ENCODE measurements at places on chromosomes 12 and 14. TPM values are rescaled to one million over a fixed set of nuclear protein-coding genes. Genes with fewer than 3 reads are reported as not detected.

DNA sequence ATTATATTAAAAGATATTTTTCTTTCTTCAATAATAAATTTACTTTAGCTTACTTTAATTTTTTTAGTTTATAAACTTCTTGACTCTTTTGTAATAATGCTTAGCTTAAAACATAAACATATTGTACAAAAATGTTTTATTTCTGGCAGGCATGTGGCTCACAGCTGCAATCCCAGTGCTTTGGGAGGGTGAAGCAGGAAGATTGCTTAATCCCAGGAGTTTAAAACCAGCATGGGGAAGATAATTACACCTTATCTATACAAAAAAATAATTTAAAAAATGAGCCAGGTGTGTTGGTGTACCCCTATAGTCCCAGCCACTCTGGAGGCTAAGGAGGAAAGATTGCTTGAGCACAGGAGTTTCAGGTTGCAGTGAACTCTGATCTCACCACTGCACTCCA lies 120.7 kb downstream of the GPHN start:
- no peak for DNase-seq

Gene SUDS3
- 58.7 TPM for total RNA-seq

Gene CCER1
- total RNA-seq: not detected

GRCh38 chr14:72941286-72941985 lies 15.2 kb downstream of the DCAF4 start:
- no peak for DNase-seq

GRCh38 chr12:77229640-77230442 lies 164.5 kb upstream of the E2F7 start:
- DNase-seq: no peak

Gene RPGRIP1
- 0.65 TPM for total RNA-seq

DNA sequence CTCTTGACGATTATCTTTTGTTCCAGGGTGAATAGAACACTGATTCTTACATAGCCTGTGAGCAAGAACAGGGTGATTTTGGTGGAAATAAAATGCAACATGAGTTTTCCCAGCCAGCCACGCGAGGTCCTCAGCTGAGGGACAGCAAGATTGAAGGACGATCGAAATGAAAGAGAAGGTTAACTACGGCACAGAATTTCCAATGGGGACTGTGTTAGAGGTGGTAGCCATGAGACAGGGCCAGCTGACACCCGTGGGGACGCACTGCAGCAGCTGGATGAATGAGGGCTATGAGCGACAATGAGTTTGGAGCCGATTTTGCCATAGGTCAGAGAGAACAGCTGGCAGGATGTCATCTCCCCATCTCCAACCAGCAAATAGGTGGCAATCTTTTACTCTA lies 243.4 kb upstream of the PELI2 start:
- DNase-seq: no peak

GRCh38 chr12:50088577-50089335 lies 3.6 kb downstream of the SMARCD1 start:
- no peak for DNase-seq

- no peak for DNase-seq
Measured at GRCh38 chr12:100254876-100255275, 12.0 kb downstream of the DEPDC4 start.

GRCh38 chr14:90692061-90692460 lies 124.2 kb downstream of the TTC7B start:
- no peak for DNase-seq

Gene PLA2G1B
- total RNA-seq: not detected

Gene SLC25A47
- not detected for total RNA-seq

Gene GRIN2B
- total RNA-seq: 3.2 TPM

DNA sequence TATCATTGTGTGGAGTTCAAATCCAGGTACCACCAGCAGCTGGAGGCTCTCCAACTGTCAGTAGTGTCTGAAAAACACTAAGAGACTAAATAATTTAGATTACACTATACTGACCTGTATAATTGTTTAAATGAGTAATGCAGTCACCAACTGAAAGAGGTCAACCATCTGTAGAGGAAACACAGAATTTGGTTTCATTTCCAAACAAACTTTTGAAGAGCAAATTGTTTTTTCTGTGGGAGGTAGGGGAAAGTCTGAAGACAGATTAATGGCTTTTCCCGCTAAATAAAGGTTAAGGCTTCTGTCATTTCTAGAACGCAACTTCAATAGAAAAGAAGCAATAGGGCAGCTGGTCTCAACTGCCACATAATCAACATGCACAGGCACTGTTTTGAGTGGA lies 462.6 kb downstream of the PRKD1 start:
- DNase-seq: no peak

DNA sequence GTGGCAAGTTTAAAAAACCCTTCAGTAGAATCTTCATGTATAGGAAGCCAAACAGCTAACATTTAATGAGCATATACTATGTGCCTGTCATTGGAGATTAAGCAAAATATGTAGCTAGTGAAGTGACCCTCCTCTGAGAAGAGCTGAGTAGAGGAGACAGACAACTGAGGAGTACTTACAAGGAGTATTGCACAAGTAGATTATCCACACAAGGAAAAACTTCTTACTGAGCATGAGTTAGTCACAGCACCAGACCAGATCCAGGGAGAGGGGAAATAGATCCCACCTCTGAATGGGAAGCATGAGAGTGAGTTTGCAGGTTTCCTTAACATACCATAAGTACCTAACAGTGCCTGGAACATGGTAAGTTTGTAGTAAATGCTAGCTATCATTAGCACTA lies 33.0 kb downstream of the FRMD6 start:
- no peak for DNase-seq

Gene RNF212B
- 1.2 TPM for total RNA-seq

- DNase-seq: no peak
Measured at GRCh38 chr12:104596898-104597843, 140.4 kb downstream of the CHST11 start.

Gene HAL
- 0.17 TPM for total RNA-seq

Gene SMOC1
- 2.4 TPM for total RNA-seq

- DNase-seq: no peak
Measured at GRCh38 chr12:54352891-54353874, 11.1 kb downstream of the GPR84 start.

Gene PACS2
- 62.3 TPM for total RNA-seq

DNA sequence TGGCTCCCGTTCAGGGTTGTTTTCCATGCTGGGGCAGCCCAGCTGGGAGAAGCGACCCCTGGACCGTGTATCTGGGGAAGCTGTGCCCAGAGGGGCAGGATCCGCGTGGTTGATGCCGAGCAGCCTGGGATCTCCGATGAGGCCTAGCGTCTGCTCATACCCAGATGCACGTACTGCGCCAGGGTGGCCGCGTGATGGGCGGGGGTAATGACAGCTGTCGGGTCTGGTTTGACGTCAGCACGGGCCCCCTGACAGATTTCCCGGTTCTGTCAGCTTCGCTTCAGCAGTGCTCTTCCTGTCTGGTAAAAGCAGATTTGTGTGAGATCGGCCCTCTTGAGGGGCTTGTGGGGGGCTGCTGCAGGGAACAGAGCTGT lies 147.3 kb downstream of the TSPAN9 start:
- DNase-seq: no peak

Gene FANCM
- 12.5 TPM for total RNA-seq

Gene RPL10L
- total RNA-seq: not detected

Gene GLS2
- 16.9 TPM for total RNA-seq

DNA sequence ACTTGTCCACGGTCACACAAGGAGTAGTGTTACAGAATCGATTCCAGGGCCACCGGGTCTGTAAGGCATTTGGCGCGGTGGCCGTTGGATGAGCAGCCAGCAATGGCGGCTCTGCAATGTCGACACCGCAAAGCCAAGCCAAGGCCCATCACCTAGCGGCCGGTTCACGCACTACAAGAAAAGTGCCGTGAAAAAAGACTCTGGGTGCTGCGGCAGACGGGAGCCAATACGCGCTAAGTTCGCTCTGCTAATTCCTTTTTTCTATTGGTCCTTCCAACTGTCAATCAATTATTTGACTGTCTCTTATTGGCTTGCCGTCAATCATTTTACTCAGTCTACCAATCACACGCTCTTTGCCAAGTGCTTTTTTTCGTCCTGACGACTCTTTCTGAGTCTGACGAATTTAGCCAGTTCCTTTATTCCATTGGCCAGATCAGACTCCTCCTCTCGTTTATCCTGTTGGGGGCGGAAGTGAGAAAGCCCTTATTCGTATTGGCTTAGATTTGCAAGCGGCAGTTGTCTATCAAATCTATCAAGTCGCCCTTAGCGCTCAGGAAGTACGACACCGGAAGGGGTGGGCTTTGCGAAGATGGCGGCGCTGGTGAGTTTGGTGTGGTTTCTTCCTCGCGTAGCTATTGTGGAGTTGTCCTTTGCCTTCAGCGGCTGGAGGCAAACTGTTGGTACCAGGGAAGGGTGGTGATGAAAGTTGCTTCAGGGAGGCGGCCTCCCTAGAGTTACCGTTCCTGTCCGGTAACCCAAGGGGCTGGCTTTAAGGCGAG lies at the start of gene NGDN:
Gene NGDN (plus strand): TSS at position 577 of the 779 bp plus-strand sequence. CDS start 13 bp downstream, at position 590.
- peak; percentile 94 for DNase-seq

DNA sequence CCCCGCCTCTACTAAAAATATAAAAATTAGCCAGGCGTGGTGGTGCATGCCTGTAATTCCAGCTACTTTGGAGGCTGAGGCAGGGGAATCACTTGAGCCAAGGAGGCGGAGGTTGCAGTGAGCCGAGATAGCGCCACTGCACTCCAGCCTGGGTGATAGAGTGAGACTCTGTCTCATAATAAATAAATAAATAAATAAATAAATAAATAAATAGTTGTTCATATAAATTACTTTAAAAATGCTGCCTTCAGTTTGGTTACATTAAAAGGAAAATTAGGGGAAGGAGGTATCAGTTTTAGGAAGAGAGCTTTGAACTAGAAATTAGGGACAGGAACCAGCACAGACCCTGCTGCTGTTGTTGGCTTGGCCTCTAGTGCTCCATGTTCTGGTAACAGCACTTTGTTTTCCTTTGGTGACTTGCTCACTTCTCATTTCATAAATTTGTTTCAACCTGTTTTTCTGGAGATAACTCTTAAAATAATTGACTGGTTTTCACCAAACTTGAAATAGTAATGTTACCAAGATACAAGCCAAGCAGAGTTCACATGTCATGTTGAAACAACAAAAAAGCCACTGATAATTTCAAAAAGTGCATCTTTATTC lies 22.9 kb upstream of the PTPRB start:
- no peak for DNase-seq

Gene LIN7A
- 17.8 TPM for total RNA-seq

DNA sequence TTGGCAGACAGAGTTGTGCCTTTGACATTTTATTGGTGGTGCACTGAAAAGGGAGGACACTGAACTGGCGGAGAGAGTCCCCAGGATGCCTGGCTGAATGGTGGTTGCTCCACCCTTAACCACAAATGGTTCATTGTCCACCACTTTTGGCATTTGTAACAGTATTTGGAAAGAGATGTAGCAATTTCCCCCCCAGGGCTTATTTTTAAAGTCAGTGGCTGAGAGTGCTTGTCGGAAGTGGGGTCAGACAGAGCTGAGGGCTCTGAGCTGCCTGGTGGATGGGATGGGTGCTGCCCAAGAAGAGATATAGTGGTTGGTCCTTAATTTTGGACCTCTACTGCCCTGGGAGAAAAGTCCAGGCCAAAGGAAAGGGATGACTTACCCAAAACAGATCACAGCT lies 31.5 kb upstream of the FGF6 start:
- no peak for DNase-seq

- no peak for DNase-seq
Measured at GRCh38 chr14:91606851-91607250, 96.7 kb upstream of the PPP4R3A start.

- no peak for DNase-seq
Measured at GRCh38 chr12:132168311-132169031, 24.2 kb downstream of the NOC4L start.

Gene MYF6
- total RNA-seq: not detected

DNA sequence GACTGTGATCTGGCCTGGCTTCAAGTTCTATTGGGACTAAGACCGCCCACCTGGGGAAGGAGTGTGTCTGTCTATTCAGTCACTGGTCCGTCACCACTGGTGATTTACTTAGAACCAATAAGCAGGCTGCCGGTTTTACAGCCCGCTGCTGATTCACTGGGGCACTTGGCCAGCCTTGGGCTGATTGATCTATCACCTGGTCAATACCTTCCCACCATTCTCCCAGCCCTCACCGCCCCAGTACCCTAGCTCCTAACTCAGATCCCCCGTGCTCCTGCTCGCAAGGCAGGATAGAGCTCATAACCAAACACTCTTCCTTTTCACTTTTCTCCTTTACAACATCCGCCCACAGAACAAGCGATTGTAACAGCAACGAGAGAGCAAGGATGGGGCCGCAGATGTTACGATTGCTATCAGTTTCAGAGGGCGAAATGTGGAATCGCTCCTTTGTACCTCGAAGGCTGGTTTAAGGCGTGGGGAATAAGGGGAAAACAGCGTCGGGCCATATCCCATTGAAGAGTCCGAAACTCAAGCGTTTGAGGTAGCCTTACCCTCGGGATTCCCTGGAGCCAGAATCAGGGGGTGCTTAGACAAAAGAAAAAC lies 672 bp downstream of the RDH11 start:
- peak; percentile 62 for DNase-seq

DNA sequence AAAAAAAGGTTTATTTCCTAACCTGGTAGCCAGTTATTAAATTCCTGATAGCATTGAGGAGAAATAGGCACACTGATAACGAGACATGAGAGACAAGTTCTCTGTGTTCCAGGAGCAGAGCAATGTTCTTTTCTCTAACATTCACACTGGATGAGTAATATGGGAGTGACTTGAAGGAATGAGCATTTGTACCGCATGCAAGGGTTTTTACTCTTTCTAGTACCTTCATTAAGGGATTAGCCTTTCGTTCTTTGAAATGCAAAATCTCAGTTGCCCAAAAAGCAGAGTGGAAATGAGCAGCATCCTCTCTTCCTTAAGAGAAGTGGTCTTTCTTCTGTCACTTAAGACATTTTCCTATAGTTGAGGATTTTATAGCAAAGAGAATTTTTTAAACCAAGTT lies 54.7 kb downstream of the FGD4 start:
- no peak for DNase-seq

DNA sequence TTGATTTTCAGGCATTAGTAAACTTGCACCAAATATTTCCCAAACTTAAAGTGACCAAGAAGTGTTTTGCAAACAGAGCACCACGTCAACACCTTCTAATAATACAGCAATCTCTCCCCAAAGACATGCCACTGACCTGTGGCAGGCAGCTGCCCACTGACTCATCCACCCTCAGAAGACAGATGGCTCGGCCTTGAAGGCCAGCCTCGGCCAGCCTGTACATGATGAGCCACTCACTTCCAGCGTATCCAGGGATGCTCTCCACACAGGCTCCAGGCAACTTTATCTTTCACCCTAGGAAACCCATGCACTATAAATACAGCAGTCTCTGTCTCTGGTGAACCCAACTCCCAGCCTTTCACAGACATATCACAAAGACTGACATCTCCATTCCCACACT lies 62.7 kb downstream of the TUNAR start:
- DNase-seq: no peak

DNA sequence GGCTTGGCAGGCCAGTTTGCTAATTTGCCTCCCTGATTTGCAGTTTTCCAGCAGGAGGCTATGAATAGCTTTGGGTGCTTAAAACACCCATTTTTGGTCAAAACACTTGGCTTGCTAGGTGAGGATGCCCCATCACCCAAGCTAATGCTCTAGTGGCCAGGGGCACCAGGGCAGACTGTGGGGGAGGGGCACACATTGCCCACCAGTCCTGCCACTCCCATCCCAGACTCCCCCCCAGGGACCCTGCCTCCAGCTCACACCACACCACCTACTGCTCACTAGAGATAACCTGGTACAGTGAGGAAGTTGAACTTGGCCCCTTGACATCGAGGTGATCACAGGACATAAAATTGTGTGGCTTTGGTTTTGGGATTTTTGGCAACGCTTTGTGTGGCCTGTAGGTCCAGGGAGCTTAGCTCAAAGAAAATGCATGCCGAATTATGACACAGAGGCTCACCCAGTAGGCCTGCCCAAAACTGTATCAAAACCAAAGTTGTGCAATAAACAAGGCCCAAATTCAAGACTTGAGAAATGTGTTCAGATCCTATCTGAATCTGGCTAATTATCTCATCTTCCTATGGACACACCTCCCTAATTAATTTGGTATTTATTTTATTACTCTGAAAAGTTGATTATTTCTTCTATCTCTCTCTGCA lies 4.3 kb downstream of the NUAK1 start:
- no peak for DNase-seq
